ENCODE measurements at places on chromosomes 4 and X.

GRCh38 chr4:88792821-88793220 lies 95.2 kb upstream of the NAP1L5 start:
- no peak for DNase-seq

GRCh38 chr4:109407027-109407737 lies 26.4 kb upstream of the SEC24B start:
- no peak for DNase-seq

DNA sequence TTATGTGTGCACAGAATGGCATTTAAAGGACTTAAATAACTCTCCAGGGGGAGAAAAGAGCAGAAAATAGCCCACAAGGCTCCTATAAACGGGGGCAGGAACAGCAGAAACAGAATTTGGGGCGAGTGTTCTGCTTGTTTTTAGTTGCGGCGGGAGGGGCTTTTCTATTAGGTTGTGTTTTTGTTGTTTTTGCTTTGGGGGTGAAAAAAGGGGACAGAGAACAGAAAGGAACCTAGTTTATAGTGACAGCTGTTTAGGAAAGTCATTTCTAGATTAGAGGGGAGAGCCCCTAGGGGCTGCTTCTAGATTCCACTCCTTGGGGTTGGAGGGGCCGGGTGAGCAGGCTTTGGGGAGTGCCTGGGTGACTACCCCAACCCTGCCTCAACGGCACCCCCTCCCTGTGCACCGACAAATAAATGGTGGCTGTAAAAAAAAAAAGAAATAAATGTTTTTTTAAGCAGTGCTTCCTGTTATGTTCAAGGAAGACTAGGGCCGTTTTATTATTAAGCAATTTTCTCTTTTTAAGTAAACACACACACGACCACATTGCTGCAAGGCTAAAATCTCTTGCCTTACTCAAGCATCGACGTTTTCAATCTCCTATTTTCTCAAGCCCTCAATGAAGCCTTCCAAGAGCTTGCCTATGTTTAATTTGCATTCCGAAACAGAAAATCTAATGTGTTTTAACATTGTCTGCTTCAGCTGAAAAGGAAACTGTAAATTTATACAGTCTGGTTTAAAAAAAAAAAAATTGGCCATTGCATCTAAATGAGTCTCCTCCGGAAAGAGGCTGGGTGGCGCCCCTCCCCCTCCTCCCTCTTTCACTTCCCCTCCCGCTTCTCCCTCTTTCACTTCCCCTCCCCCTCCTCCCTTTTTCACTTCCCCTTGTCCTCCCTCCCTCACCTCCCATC lies 123.3 kb upstream of the TBL1X start:
- DNase-seq = peak; percentile 76

GRCh38 chr4:53854991-53855568 lies 209.3 kb downstream of the CHIC2 start:
- peak; percentile 65 for DNase-seq

DNA sequence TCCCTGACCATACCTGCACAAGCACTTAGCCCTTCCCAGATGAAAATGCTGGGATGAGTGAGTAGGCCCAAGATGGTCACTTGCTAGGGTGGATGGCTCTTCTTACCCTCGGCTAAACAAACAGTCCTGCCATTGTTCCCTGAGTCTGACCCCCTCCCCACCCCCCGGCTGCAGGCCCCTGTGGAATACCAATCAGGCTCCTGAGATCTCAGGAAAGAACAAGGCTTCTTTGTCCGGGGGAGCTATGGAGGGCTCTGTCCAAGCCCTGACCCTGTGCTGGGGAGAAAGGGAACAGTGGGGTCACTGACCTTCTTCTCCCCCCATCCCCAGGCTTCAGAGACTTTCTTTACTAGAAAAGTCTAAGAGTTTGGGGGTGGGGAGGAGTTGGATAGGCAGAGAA lies 6.0 kb downstream of the PLP1 start:
- DNase-seq = no peak

DNA sequence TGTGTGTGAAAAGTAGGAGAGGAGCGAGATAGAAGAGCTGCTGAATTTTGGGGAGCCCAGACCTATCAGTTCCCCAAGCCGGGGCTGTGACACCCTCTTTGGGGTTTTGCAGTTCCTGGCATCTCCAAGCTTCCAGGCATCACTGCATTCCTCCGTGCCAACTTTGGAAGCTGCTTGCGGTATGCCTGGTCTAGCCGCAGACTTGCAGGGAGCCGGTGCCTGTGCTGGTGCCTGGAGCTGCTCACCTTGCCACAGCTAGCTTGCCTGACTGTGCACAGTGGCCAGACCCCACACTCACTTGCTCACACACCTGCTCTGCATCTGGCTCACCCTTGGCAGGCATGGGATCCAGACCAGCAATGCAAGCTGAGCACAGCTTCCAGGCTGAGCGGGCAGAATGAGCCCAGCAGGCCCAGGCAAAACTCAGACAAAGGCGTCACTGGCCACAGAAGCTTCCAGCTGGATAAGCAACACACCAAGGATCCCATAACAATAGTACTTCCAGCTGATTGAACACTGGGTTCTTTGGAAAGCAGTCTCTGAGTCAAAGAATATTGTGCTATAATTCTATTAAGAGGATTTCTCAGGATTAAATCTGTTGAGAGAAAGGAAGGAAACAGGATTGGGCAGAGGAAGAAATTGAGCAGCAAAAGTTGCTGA lies 390.9 kb downstream of the TEX13C start:
- DNase-seq = no peak

DNA sequence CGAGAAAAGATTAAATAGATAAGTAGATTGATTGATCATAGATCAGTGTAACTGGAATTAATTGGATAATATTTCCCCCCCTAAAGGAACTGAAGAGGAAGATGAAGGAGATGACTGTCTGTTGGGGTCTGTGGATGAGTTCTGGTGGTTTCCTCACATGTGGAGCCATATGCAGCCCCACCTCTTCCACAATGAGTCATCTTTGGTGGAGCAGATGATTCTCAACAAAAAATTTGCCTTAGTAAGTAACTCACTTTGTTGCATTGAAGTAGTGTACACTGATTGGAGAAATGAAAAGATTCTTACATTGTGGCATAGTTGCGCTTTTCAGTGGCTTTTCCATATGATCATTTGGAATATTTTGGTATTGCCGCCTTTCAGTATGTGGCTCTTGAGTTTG lies 80.4 kb downstream of the NDST3 start:
- peak; percentile 14 for DNase-seq

GRCh38 chr4:110520886-110521285 lies 44.9 kb downstream of the ENPEP start:
- no peak for DNase-seq

GRCh38 chr4:140901736-140902336 lies 145.7 kb upstream of the TBC1D9 start:
- no peak for DNase-seq

DNA sequence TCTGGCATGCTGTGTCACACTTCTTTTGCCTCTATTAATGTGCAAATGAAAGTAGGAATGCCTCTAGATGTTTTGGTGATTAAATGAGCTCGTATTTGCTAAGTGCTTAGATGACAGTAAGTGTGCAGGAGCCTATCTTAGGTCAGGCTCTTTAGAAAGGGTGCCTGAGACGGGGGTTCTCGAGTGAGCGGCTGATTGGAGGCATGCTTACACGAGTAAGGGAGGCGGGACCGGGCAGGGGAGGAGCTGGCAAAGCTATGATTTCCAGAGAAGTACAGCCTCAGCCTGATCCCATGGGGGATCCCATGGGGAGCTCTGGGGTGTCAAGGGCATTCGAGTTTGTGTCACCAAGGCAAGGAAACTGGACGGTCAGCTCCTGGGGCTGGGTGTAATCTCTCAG lies 44.8 kb downstream of the CLDN34 start:
- DNase-seq = no peak

DNA sequence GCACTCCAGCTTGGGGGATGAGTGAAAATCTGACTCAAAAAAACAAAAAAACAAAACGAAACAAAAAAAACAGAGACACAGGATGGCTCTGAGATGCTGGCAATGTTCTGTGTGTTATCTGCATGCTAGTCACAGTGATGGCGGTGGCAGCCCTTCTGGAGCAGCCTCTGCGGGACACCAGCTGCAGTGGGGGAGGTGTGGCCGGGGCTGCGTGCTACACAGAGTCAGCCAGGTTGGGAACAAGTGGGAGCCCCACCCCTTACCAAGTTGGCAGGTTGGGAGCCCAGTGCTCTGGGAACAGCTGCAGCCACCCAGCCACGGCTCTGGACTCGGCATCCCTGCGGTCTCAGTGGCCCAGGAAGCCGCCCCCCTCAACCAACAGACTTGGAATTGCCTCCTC lies 206.5 kb upstream of the ZFP42 start:
- no peak for DNase-seq

GRCh38 chr4:128168701-128169100 lies 107.6 kb downstream of the LARP1B start:
- DNase-seq = no peak

- peak; percentile 16 for DNase-seq
Measured at GRCh38 chr4:15161439-15161838, 159.2 kb downstream of the CPEB2 start.

- DNase-seq = peak; percentile 76
Measured at GRCh38 chr4:6720202-6720699, 4.3 kb downstream of the BLOC1S4 start.

- no peak for DNase-seq
Measured at GRCh38 chr4:151993521-151993920, 232.7 kb upstream of the GATB start.

- no peak for DNase-seq
Measured at GRCh38 chrX:107451731-107452130, 2.3 kb downstream of the FRMPD3 start.

- DNase-seq = peak; percentile 55
Measured at GRCh38 chrX:130874751-130875150, 28.3 kb downstream of the ENOX2 start.

DNA sequence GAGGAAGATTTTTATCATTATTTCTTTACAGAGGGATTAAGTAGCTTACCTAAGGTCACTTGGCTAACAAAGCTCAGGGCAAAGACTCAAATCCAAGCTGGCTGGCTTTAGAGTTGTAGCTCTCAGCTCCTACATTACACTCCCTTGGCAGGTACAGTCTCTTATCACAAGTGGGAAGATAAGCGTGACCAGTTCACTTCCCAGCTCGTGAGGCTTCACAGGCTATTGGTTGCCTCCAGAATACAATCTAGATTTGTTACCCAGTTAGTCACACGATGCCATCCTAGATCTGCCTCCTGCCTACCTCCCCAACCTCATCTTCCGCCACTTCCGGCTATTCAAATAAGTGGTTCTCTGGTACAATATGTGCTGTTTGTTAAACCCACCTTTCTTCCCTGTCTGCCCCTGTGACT lies 3.7 kb downstream of the MMRN1 start:
- DNase-seq = no peak

GRCh38 chrX:48617542-48618340 lies 20.4 kb downstream of the WDR13 start:
- peak; percentile 27 for DNase-seq

DNA sequence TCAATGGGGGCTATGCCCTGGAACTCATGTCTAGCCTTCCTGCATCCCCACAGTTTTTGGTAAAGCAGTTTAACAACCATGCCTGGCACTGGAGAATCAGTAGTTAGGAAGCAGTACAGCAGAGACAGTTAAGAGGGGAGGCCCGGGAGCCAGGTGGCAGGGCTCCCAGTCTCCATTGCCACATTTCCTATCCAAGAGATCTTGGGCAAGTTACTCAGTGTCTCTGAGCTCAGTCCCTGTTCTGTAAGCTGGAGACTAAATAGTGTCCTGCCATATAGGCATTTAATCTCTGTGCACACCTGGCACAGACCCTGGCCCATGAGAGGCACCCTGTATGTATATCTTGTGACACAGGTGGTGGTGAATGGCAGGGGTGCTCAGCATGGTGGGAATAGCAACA lies 156.1 kb upstream of the EOLA2 start:
- DNase-seq = no peak

GRCh38 chrX:356385-357034 lies 30.2 kb downstream of the PPP2R3B start:
- DNase-seq = peak; percentile 86

DNA sequence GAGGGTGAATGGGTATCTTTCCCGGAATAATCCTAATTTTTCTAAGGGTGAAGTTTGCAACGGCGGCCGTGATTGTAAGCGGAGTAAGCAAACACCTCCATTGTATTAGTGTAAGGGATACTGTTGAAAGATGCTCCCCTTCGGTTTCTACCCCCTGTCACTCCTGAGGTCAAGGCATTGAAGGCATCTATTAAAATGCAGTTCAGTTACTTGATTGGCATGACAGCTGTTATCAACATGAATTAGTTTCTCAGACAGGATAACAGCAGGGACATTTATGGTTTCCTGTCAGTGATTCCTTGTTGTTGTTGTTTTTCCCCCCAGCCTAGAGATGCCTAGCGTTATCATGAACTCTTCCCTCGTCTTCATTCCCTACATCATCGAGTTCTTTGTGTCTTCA lies 552 bp downstream of the SLC25A14 start:
- no peak for DNase-seq

DNA sequence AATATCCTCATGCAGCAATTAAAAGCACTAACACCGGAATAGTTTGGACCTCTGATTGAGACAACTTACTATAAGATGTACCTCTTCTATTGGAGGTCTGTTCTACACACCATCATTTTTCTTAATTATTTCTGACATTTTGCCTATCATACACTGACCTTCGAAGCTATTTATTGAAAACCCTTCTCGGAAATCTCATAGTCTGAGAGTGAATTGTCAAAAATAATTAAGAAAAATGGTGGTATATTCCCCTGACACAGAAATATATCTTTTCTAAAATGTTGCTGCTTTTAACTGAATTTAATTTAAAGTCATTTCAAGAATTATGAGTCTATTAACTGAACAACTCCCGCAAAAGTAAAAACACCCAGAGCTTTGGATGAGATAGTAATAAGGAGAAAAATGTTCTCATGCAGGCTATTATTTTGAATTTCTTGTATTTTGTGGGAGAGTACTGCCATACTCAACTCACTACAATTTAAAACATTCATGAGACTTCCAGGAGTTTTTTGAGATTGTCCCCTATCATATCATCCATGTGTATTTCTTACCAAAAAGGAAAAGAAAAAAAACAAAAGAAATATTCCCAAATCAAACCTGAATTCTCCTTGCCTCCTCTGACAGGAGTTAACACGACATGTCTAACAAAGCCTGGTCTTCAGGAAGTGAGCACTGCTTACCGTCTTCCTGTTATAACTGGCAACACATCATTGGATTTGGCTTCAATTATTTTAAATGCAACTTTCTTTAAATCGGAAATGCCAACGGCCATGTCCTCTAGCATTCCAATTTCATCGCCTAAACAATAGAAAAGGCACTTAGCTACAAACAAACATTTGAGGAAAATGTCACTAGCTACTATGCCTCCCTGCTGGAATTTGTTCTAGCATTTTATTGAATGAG lies 485.3 kb downstream of the IL15 start:
- DNase-seq = peak; percentile 13

DNA sequence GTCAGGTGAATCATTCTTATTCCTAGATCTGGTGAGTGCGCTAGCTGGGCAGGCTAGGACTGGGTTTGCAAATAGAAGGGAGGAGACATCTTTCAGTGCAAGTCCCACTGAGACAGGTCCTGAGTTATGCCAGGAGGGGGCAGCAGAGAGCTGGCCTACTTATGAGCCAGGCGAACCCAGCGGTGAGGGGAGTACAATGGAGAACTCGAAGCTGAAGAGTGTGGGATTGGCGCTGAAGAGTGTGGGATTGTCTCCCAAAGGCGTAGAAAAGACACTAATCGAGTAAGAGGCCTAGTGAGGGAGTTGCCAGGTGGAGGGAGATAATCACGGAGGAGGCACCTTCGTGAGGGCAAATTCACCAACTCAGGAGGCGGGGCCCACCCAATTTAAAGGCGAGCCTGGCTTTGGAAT lies 91.7 kb upstream of the CXorf66 start:
- DNase-seq = peak; percentile 60

Data from EH (cell line).